ENCODE measurements at places on chromosomes 13 and 19.

- DNase-seq = no peak
Observed at GRCh38 chr19:55621673-55622231, 2.6 kb downstream of the ZNF784 start.

DNA sequence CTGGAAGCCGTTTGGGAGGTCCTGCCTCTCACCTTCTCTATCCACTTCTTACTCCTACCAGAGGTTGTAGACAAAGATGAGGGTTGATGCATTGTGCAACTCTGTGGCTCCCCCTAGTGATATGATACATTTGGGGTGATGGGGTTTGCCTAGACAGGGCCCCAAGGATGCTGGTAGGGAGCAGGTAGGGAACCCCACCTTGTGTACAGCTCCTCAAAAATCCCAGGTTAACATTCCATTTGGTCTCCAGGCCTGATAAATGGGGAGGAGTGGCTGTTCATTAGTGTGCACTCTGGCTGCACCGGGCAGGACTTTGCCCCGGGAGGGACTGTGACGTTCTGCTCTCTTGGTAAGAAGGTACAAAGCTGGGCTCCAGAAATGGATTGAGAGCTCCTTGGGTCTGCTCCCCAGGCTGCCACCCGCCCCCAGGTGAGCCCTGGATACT is 19.2 kb downstream of the SIGLEC8 start:
- DNase-seq = no peak

DNA sequence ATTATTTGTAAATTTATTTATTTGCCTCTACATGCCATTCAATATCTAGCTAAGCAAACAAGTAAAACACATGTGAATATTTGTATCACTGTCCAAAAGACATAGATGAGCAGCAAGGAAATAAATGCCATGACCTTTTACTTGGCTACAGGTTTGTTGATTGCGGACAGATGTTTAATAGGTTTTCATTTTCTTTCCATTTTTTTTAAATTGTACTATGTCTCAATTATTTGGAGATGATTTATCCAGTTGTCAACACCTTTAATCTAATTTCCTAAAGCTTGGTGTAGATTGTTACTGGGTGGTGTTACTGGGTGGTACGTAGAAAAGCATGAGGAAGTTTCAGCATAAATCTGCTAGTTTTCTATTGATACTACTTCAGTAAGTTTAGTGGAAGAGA is 560.6 kb upstream of the SPRY2 start:
- no peak for DNase-seq

GRCh38 chr19:49881672-49882394 is 4.3 kb downstream of the TBC1D17 start:
- DNase-seq = no peak

DNA sequence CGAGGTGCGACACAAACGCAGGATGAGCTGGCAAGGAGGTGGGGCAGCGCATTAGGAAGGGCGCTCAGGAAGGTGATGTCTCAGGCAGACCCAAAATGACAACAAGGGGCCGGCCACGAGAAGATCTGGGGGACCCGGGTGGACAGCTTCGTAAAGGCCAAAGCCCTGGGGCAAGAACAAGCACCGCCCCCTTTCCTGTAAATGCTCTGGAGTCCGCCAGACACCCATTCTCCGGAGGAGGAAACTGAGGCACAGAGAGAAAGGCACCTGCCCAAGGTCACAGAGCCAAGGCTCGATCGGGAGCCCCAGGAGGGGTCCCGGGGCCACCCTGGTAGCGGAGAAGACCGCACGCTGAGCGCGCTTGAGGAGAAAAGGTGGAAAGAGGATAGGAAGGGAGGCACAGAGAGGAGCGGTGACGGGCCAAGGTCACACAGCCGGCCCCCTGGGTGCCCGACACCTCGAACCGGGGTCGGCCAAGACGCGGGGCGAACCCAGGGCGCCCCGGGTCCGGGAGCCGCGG is 571 bp downstream of the SAFB2 start:
- no peak for DNase-seq
